Activated CD4-positive, CD25-positive, alpha-beta regulatory T cell treated with anti-CD3 and anti-CD28 coated beads, Interleukin-2, amount 50 U/mL, for 24 hours (primary cell): ENCODE measurements at places on chromosomes 12 and 14.

GRCh38 chr14:99030454-99030853, 241.5 kb downstream of the BCL11B start:
- no peak for ATAC-seq

DNA sequence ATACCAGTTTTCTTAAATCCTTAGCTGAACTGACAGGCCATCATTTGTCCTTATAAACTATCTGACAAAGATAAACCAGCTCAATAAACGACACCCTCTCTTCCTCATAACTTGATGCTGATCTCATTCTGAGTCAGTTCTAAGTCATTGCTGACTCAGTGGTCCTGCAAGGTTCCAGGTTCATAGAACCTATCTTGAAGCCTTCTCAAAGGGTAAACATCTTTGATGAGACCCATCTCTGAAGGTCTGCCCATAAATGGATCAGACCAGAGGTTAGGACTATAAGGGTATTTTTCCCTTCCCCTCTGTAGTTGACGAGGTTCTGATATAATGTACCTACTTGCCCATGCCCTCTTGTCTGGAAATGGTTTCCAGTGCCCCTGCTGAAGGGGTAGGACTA, 11.9 kb downstream of the NAA25 start:
- peak; percentile 98 for ATAC-seq

DNA sequence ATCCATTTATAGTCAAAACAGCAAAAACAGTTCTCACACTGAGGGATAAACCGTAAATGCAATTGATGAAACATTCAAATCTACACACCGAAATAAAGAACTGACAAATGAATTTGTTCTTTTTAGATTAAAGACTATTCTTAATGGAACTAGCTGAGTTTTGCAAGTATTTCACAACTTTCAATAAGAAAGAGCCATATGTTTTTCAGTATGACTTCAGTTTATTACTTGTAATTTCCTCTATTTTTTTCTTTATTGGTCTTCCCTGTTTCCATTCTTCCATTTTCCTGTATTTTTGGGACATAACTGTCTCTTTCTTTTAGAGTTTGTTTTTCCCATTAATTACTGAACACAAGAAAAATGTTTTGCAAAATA, 4.3 kb downstream of the BCAT1 start:
- ATAC-seq: no peak

DNA sequence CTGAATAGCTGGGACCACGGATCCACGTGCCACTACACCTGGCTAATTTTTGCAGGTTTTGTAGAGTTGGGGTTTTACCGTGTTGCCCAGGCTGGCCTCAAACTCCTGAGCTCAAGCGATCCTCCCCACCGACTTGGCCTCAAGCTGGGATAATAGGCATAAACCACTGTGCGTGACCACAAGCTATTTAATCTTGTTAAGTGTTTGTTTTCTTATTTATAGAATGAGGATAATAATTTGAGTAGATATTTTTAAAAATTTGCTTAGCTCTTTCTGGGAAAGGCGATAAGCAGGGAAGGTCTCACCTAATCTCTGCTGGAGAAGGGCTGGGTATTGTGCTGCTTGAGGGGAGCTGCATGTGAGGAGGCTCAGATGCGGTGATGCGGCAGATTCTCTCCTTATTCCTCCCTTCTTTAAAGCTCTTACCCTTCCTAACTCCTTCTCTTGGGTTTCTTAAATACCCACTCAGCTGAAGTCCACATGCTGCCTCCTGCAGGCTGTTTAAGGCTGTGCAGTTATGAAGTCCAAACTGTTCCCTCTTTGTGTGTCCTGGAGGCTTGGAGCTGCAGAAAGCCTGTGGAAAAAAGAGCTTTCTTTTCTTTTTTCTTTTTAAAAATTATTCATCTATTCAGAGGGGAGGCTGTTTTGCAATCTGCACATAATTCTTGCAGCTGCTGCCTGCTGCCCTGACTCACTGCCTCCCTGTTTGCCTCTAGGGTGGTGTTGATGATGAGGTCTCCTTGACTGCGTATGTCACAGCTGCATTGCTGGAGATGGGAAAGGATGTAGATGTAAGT, 37.9 kb downstream of the A2ML1 start:
- no peak for ATAC-seq

DNA sequence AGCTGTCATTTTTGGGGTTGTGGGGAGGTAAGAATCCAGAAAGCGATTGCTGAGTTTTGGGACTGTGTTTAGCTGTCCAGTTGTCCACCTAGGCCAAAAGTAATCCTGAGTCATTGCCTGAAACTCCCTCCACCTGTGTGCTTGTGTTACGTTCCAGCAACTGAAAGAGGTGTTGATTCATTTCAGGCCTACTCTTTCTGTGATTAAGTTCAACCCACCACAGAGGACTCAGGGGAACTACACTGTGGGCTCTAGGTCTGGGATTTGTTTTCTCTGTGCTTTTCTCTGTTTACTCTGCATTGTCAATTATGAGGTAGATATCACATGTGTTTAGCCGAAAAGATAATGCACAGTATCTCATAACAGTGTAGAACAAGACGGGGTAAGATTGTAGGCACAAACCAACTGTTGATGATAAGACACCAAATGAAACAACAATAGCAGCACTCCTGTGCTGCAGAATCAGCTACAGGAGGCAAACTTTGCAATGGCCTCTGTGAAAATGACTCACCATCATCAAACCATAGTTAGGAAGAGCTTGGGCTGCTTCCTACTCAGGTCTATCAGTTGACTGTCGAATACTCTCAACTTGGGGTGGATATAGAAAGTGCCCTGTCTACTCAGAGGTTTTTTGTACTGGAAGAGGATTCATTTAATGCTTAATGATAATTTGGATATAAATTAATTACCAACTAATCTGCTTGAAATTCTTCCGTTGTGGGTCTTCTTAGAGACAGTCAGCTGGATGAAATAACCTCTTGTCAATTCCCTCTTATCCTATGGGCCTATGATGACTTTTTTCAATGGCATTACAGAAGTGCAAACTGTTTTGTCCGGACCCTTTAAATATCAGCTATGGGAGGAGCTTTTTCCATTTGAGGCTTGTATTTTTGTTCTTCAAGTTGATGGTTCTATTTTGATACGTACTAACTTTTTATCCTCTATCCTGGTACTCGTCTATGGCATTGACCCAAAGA, 385.9 kb downstream of the BMP4 start:
- ATAC-seq: peak; percentile 13
